ENCODE measurements at places on chromosomes 11 and 22. TPM values are rescaled to one million over a fixed set of nuclear protein-coding genes. Genes with fewer than 3 reads are reported as not detected.

OLFML1 gene
- total RNA-seq = not detected

SHISAL1 gene
- total RNA-seq = not detected

CEP126 gene
- total RNA-seq = 1.8 TPM

MS4A15 gene
- total RNA-seq = not detected

UBASH3B gene
- 36.4 TPM for total RNA-seq

CLDN5 gene
- not detected for total RNA-seq

- DNase-seq = no peak
- no peaks in the 10 kb centered on the region for H3K27me3 ChIP-seq
- H3K27ac ChIP-seq = no peak overlapping the region
Measured at GRCh38 chr22:40025856-40026255, 31.1 kb downstream of the FAM83F start.

- no peaks in the 10 kb centered on the region for H3K4me1 ChIP-seq
- no peak for DNase-seq
Measured at GRCh38 chr11:5284637-5285036, 14.9 kb upstream of the HBE1 start.

- no peaks in the 10 kb centered on the region for H3K4me1 ChIP-seq
- DNase-seq = no peak
- no peak overlapping the region for H3K27ac ChIP-seq
- no peaks in the 10 kb centered on the region for H3K36me3 ChIP-seq
Measured at GRCh38 chr22:27099946-27100722, 442.7 kb downstream of the MIAT start.

- no peaks in the 10 kb centered on the region for H3K36me3 ChIP-seq
- H3K4me1 ChIP-seq = peaks cover 6% of the 10 kb centered on the region
- H3K4me3 ChIP-seq = no peak overlapping the region
- no peak for DNase-seq
- no peak overlapping the region for H3K27ac ChIP-seq
- no peaks in the 10 kb centered on the region for H3K27me3 ChIP-seq
Measured at GRCh38 chr11:119436711-119437110, 13.7 kb upstream of the THY1 start.

DNA sequence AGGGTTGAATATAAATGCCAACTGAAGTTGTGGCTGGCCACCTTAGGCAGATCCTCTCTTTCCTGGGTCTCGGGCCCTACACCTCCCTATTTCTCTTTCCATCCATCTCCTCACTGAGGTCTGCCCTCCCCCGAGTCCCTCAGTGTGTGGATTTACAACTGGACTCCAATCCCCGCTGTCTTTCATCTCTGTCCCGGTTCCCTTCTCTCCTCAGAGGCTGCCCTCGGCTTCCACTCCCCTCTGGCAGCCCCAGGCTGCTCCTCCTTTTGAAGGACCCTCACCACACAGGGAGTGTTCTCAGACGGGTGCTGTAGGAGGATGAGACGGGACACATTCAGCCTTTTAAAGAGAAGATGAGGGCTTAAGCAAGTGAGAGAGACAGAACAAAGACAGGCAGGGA, 167.1 kb downstream of the ST3GAL4 start:
- H3K4me3 ChIP-seq = no peak overlapping the region
- H3K27ac ChIP-seq = no peak overlapping the region
- no peaks in the 10 kb centered on the region for H3K27me3 ChIP-seq

GRCh38 chr11:85960678-85961077, 105.5 kb downstream of the CCDC83 start:
- no peaks in the 10 kb centered on the region for H3K4me1 ChIP-seq
- peaks cover 56% of the 10 kb centered on the region for H3K36me3 ChIP-seq
- H3K27me3 ChIP-seq = no peaks in the 10 kb centered on the region
- no peak overlapping the region for H3K27ac ChIP-seq
- no peak overlapping the region for H3K4me3 ChIP-seq

- H3K4me3 ChIP-seq = no peak overlapping the region
- H3K27ac ChIP-seq = no peak overlapping the region
- peaks cover 4% of the 10 kb centered on the region for H3K27me3 ChIP-seq
- DNase-seq = no peak
Measured at GRCh38 chr11:107609400-107610218, 18.7 kb downstream of the ELMOD1 start.

DNA sequence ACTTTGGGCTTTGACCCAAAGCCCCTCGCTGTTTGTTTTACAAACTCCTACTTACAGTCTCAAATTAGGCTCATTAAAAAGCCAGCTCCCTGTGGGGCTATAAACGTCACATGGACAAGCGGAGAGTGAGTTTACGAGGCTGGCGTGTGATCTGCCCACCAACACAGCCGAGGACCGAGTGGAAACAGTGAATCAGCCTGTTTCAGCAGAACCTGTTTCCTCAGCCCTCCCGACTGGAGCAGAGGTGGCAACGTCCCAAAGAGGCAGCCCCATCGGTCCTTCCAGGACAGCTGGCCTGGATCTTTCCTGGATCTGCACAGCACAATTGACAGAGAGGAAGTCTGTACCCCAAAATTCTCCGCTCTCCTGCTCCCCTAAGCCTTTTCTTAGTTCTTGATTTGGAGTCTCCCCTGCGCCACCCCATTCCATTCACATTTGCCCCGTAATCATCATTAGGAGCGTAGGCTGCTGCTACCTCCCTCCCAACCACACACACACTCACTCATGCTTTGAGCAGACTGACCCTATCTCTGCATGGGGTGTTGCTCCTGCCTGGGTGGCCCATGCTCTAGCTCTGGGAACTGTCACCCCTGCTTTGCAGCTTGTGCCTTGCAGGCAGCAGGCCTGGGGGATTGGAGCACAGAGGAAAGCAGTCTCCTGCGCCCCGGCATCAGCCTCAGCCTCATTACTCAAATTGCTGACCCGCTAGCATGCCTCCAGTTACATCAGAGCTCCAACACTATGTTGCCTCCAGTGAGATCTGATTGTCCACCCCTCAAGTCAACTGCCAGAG, 117.8 kb downstream of the NAT10 start:
- no peaks in the 10 kb centered on the region for H3K27me3 ChIP-seq
- H3K4me3 ChIP-seq = no peak overlapping the region
- no peaks in the 10 kb centered on the region for H3K4me1 ChIP-seq
- H3K36me3 ChIP-seq = no peaks in the 10 kb centered on the region
- no peak overlapping the region for H3K27ac ChIP-seq
- DNase-seq = no peak

- H3K27me3 ChIP-seq = peaks cover 4% of the 10 kb centered on the region
- H3K4me1 ChIP-seq = peaks cover 18% of the 10 kb centered on the region
- no peak overlapping the region for H3K4me3 ChIP-seq
- peak; percentile 49 for DNase-seq
- H3K27ac ChIP-seq = no peak overlapping the region
Measured at GRCh38 chr11:2271077-2271326, 614 bp upstream of the ASCL2 start.

DNA sequence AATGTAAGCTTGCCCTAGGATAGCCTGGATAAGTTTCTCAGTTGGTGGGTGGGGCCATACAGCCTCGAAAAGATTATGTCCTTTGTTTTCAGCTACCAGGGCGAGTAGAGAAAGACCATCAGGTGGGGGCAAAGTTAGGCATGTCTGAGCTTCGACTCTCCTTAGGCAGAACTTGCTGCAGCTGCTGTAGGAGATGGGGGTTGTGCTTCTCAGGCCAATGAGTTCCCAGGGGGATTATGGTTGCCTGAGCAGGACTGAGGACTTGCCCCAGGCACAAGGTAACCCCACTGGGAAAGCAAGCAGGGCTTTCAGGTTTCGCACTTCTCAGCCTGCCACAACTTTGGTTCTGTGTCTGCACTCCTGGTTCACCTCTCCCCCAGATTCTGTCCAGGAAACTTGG, 173.4 kb upstream of the SESN3 start:
- H3K4me1 ChIP-seq = no peaks in the 10 kb centered on the region
- no peak overlapping the region for H3K4me3 ChIP-seq

- DNase-seq = peak; percentile 90
Measured at GRCh38 chr22:31346255-31346732, at the start of gene PATZ1. Gene PATZ1 (minus strand): TSS chr22:31346346. CDS start chr22:31345602, 744 bp downstream.

- H3K4me3 ChIP-seq = no peak overlapping the region
- H3K36me3 ChIP-seq = no peaks in the 10 kb centered on the region
- H3K27me3 ChIP-seq = no peaks in the 10 kb centered on the region
Measured at GRCh38 chr22:50713571-50714056, 24.4 kb upstream of the ACR start.

GRCh38 chr11:65393513-65394079, 7.2 kb downstream of the FRMD8 start:
- no peaks in the 10 kb centered on the region for H3K27me3 ChIP-seq
- no peak overlapping the region for H3K4me3 ChIP-seq
- peaks cover 4% of the 10 kb centered on the region for H3K36me3 ChIP-seq
- DNase-seq = no peak
- peaks cover 25% of the 10 kb centered on the region for H3K4me1 ChIP-seq
- H3K27ac ChIP-seq = no peak overlapping the region

- no peak overlapping the region for H3K27ac ChIP-seq
- no peaks in the 10 kb centered on the region for H3K4me1 ChIP-seq
- no peaks in the 10 kb centered on the region for H3K36me3 ChIP-seq
- no peaks in the 10 kb centered on the region for H3K27me3 ChIP-seq
Measured at GRCh38 chr11:120608760-120609211, 97.2 kb downstream of the GRIK4 start.

DNA sequence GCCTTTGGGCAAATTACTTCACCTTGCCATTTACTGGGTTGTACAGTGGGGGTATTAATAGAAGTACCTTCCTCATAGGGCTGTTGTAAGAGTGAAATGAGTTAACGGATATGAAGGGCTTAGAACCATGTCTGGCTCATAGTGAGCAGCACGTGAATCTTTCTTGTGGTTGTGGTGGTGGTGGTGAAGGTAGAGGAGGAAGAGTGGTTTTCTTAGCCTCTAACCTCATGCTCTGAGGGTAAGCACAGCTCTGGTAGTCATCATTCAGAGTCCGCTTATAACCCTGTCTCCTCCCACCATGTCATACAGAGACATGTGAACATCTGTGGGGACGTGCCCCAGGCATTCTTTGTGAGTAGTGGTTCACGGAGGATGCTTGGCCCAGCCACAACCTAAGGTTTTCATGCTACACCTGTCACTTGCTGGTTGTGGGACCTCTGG, 43.6 kb downstream of the TEAD1 start:
- H3K36me3 ChIP-seq = no peaks in the 10 kb centered on the region
- peak overlapping the region; percentile 19 for H3K4me3 ChIP-seq
- H3K27me3 ChIP-seq = peaks cover 14% of the 10 kb centered on the region
- peaks cover 19% of the 10 kb centered on the region for H3K4me1 ChIP-seq
- peak; percentile 67 for DNase-seq

DNA sequence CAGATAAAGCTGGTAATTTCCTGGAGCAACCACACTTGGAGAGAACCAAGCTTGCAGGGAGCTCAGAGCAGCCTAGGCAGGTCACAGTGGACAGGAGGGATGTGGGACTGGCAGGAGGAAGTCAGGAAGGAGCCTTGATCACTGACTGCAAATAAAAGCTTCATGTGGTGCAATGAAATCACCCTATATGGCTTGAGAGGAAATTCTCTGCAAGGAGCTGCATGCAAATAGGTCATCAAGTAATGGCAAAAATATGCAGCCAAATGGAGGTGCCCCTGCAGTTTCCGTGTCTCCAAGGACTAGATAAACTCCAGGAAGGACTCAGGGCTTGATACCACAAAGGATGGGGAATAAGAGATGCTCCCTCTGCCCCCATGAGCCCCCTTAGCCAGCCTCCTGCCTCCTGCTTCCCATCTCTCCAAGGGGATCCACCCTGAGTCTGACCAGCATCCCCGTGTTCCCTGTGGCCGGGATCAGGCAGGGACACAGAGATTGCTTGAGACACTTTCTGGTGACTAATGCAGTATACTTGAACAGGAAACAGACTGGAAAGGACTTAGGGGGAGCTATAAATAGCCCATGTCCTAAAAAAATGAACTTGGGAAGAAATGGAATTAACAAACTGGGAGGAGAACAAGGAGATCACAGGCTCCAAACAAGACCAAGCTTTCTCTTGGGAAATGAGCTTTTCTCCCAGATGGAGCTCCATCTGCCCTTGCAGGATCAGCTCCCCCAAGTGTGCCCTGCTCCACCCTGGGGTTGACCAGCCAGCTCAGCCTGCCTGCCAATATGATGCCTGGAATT, 23.9 kb upstream of the MICAL2 start:
- no peak overlapping the region for H3K27ac ChIP-seq
- peak overlapping the region; percentile 19 for H3K4me3 ChIP-seq
- H3K27me3 ChIP-seq = no peaks in the 10 kb centered on the region
- H3K36me3 ChIP-seq = no peaks in the 10 kb centered on the region
- no peak for DNase-seq
- peaks cover 60% of the 10 kb centered on the region for H3K4me1 ChIP-seq
